ENCODE measurements at places on chromosomes 12 and 14.

GRCh38 chr12:109677279-109677691, 36.3 kb upstream of the FAM222A start:
- no peak for DNase-seq

DNA sequence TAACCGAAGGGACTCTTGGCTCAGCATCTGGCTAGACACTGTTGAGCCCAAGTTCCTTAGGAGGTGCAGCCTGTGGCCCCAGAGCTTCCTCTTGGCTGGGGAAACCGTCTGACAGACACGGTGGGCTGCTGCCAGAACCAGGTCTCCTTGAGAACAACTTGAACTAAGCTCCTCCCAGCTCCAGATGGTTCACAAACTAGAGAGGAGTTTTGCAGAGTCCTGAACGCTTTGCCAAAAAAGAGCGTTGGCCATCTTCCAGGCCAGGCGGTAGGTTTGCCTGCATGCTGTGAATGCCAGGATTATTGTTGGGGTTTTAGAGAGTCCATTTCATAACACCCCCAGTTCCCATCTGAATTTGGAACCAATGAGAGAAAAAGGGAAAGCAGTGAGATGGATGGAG, 399.8 kb downstream of the RGS6 start:
- DNase-seq = no peak

- DNase-seq = no peak
Measured at GRCh38 chr14:20781803-20782202, 735 bp downstream of the RNASE6 start.

DNA sequence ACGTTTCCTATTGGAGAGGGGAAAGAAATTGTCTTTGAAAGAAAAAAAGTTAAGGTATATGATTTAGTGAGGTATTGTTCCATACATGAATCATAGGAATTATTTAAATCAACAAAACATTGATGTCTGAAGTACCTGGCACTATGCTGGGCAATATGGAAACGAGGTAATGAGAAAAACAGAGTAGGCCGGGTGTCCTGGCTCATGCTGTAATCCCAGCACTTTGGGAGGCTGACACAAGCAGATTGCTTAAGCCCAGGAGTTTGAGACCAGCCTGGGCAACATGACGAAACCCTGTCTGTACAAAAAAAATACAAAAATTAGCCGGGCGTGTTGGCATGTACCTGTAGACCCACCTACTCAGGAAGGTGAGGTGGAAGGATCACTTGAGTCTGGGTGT, 45.9 kb downstream of the AEBP2 start:
- DNase-seq = no peak

DNA sequence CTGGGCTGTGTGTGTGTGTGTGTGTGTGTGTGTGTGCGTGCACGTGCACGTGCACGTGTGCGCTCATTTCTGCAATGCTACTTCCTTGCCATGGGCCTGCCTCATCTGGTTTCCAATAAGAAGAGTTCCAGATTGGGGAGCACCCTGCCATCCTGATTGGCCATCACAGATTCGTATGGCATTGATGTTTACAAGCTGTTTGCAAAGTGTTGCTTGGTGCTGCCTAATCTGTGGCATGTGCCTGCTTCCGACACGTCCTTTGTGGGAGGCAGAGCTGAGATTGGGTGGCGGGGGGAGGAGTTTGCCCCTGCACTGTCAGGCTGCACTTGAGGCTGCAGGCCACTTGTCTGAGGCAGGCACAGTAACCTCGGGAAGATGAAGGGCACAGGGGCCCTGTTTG, 39.2 kb downstream of the SAMD4A start:
- no peak for DNase-seq

DNA sequence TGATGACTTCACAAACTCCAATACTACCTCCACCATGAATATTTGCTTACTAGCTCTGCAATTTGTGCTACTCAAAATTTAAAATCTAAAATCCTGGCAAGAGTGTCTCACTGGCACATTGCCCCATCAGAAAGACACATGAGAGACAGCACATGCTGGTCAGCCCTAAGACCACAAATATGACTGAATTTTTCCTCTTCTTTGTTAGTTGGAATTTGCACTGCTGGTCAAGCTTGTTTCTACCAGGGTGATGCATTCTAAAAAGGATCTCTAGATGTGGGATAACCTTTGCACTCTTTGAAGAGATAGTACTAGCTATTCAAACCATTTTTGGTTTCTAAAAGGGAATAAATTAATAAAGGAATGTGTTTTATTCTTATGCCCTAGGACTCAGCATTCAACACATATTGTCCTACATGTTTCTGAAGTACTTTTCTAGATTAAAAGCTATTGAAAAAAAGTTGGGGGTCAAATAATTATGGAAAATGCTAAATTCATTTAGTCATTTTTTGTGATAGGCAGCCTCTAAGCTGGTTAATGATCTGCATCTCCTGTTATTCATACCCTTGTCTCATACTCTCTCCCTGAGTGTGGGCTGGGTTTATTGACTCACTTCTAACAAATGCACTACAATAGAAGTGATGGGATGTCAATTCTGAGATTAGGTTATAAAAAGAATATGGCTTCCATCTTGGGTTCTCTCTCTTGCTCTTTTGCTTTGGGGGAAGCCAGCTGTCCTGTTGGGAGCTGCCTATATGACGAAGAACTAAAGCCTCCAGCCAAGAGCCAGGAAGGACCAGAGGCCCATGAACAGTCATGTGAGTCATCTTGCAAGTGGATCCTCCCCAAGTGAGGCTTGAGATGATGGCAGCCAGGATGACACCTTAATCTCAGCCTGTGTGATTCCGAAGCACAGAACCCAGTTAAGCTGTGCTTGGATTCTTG, 211.5 kb upstream of the CRY1 start:
- no peak for DNase-seq

DNA sequence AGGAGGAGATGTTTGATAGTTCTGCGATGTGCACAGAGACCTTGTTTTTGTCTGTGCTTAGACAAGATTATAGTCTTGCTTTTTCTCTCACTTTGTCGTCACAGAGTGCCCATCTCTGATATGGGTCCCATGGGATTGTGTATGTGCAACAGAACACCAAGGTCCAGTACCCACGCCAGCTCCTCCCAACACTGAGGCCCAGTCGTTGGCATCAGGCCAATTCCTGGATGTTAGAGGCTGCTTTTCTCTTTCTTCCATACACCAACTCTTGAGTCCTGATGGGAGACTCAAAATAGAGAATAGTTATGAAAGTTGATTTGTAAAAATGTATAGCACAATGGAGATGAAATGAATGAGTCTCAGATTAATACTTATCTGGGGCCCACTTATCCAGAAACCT, 22.7 kb upstream of the PRMT8 start:
- DNase-seq = no peak

- no peak for DNase-seq
Measured at GRCh38 chr14:63952053-63952932, 99.5 kb downstream of the SYNE2 start.

DNA sequence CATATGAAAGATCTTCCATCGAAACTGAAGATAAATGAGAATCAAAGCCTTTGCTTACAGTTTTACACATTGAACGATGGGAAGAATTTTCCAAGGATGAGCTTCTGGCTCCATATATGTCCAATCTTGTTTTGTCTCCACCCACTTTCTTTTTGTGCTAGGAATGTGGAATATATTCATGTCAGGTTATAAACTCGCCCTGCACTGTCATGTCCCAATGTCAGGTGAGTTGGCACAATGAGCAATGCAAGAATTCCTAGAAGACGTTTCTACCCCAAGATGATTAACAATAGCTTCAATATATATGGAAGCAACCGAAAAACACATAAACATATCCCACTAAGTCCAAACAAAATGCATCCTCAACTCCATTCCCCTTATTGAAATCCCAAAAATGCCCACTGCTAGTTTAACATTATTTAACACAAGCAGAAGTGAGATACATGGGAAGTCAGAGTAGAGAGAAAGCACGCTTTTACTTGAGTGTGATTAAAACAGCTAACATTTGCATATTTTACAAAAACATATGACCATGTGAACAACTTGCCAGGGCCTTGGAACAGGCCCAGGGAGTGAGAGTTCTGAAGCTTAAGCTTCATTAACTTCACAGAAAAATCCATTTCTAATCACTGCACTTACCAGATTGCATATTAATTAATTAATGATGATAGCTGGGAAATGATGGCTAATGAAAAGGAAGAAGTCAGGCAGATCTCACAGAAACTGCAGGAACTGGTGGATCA, 233.9 kb downstream of the GXYLT1 start:
- DNase-seq = no peak

DNA sequence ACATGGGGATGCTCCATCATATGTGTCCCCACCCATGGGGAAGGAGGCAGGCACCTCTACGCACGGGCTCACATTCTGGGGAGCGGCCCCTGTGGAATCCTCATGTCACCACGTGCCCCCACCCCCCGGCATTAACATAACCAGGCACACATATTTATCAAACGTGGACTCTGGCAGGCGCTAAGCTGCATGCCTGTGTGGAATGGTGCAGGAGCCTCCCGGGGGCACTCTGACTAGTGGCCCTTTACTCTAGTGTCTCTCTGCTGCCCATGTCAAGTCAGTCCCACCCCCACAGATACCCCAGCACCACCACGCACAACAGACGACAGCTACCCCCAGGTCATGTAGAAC, 66.1 kb downstream of the CCDC88C start:
- no peak for DNase-seq

GRCh38 chr12:130796985-130797686, 41.9 kb downstream of the STX2 start:
- DNase-seq = peak; percentile 38

DNA sequence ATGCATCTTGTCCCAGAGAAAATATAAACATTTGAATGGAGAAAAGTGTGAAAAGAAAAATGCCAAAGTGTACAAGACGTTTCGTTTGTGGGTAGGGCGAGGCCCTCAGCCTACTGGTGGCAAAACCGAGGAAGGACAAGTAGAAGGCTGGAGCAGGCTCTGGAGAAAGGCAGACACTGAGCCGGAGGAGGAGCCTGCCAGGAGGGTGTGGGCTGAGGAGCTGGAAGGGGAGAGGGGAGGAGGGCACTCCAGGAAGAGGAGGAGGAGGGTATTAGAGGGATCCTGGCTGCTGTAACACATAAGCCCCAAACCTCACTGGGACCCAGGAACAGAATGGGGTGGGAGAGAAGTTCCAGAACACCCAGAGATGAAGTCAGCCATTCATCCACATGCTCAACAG, 47.7 kb downstream of the CLMN start:
- no peak for DNase-seq
